ENCODE measurements at places on chromosomes 2 and 18. TPM values are rescaled to one million over a fixed set of nuclear protein-coding genes. Genes with fewer than 3 reads are reported as not detected.

SLC30A3 gene
- 0.33 TPM for total RNA-seq

CRACDL gene
- total RNA-seq, result 0.27 TPM

PDE11A gene
- total RNA-seq, result not detected

ZEB2 gene
- 35.8 TPM for total RNA-seq

C2orf69 gene
- 20.9 TPM for total RNA-seq

NT5C1B gene
- total RNA-seq, result not detected

Data from CD8-positive, alpha-beta memory T cell (primary cell).